ENCODE measurements at places on chromosomes 1 and 21. TPM values are rescaled to one million over a fixed set of nuclear protein-coding genes. Genes with fewer than 3 reads are reported as not detected.

DNA sequence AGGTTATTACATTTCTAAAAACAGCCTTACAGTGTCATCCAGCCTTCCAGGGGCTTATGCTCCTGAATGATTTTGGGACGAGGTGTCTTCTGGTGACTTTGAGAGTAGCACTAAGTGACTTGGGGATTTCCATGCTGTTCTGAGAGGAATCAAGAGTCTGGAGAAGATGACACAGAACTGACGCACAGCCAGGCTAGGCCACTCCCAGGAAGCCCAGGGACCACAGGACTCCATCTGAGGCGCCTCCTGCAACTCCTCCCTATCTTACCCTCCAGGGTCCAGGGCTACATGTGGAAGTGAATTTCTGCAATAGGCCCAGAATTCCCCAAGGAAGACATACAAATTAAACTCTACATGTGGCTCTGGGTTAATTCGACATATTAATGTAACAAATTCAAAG lies 92.5 kb downstream of the SLC25A24 start:
- DNase-seq, result peak; percentile 16

DNA sequence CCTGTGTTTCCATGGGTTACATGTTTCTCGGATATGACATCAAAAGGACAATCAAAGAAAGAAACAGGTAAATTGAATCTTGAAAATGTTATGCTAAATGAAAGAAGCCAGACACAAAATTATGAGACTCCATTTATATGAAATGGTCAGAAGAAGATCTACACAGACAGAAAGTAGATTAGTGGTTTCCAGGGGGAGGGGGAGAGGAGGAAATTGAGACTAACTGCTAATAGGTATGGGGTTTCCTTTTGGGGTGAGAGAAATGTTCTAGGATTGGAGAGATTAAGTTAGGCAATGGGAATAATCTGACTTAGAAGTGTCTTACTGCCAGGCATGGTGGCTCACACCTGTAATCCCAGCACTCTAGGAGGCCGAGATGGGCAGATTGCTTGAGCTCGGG lies 21.8 kb downstream of the ITGB3BP start:
- DNase-seq, result no peak

ANKRD45 gene
- total RNA-seq, result not detected

DNA sequence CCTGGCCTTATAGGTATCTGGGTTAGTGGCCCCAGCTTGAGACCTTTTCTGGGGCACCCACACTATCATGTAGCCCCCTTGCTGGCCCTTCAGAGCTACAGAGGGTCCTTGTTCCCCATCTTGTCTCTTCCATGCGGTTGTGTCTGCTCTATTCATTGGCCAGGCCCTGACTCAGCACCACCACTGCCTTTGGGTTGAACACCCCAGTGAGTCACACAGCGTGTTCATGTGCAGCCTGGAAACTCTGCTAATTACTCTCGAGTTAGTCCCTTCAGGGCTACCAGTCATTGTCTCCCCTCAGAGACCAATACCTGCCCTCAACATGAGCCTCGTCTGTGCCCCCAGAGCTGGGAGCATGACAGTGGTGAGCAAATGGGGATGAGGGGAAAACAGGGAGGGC lies 28.2 kb upstream of the IKBKE start:
- DNase-seq, result no peak

DPT gene
- total RNA-seq, result not detected

DNA sequence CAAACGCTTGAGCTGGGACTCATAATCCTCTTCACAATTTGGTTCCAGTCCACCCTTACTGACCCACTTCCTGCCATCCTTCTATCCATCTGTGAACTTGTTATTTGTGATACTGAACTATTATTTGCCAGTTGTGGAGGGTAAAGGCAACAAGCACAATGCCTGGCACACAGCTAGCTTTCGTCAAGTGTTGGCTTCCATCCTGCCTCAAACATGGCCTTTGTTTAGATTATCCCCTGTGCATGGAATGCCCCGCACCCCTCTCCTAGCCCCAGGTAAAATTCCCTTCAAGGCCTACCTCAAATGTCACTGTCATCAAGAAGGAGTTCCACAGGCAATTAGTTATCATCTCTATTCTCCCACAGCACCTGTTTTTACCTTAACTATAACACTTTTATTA lies 11.4 kb upstream of the CDCA8 start:
- DNase-seq, result no peak

GRCh38 chr21:36297938-36298572 lies 21.9 kb upstream of the MORC3 start:
- DNase-seq, result peak; percentile 55

Data from PC-9 (cell line).